ENCODE measurements at places on chromosomes 7 and 10.

DNA sequence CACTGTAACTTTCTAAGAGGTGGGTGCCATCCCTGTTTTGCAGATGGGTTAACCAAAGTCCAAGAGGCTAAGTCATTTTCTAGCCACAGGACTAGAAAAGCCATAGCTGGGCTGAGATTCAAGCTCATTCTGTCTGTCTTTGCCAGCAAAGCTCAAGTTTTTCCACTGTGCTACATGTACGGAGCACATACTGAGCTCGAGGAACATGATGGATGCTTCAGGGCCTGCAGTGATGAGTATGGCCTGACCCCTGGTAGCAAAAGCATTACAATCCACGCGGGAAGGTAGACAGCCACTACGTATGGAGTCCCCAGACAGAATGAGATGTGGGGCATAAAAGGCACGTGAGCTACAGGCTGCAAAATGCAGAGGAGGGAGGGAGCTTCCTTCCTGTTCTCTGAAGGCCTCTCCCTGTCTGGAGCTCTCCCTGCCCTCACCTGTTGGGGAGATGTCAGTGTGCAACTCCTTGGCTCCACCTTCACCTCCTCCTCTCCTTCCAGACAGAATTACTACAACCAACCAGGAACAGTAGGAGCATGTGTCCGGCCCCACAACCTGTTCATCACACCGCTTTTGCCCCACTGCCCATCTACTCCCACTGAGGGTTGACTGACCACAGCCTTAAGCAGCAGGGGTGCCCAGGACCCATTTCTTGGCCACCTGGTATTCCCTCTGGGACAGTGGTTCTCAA, 16.4 kb downstream of the ITPRIP start:
- no peak for DNase-seq

GRCh38 chr7:27423821-27424220, 181.2 kb downstream of the EVX1 start:
- no peak for DNase-seq

GRCh38 chr7:132451161-132451560, 125.1 kb downstream of the PLXNA4 start:
- DNase-seq: no peak

DNA sequence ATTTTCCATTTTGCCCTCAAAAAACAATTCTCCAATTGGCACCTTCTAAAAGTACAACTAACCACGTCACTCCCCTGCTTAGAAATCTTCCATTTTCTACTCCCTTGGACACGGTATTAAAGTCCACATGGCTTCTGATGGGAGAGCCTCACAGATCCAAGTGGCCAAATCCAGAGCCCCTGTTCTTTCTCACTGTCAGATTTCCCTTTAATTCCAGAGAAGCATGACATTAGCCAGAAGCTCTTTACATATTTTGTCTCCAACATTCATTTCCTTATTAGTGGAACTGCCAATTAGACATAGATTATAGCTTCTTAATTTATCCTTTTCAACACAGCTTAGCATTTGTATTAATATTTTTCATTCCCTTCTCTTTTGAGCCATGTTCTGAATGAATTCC, 118.7 kb downstream of the ELMO1 start:
- DNase-seq: no peak

GRCh38 chr10:14837003-14837756, 657 bp downstream of the CDNF start:
- no peak for DNase-seq
